Endothelial cell of umbilical vein (primary cell): ENCODE measurements at places on chromosomes 7 and 10. TPM values are rescaled to one million over a fixed set of nuclear protein-coding genes. Genes with fewer than 3 reads are reported as not detected.

GRCh38 chr7:132160611-132161532, 415.4 kb downstream of the PLXNA4 start:
- DNase-seq: peak; percentile 21

- DNase-seq: no peak
Observed at GRCh38 chr7:142835487-142835886, 19.4 kb upstream of the EPHB6 start.

TUBB8 gene
- total RNA-seq: not detected in 2 replicates

TSC22D4 gene
- total RNA-seq: 66.3 and 84.4 TPM in 2 replicates

MYH16 gene
- total RNA-seq: 0.09 and 0.11 TPM in 2 replicates
